ENCODE measurements at places on chromosomes 6 and 20. TPM values are rescaled to one million over a fixed set of nuclear protein-coding genes. Genes with fewer than 3 reads are reported as not detected.

DNA sequence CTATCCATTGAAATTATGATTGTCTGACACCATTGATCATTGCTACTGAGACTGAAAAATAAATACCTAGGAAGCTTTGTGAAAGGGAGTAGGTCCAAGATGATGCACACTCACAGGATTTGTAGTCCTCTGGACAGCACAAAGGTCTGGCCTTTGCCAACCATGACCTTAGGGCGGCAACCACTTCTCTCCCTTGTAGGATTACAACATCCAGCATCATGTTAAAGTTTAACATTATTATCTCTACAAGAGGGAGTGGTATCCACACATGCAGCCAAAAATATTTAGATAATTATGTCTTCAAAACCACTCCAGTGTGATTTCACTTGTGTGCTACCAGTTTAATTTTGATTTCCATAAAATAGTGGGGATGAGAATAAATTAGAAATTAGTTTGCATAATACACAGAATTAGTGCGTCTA lies 51.1 kb upstream of the NHSL1 start:
- peaks cover 3% of the 10 kb centered on the region for H3K4me1 ChIP-seq
- H3K36me3 ChIP-seq: no peaks in the 10 kb centered on the region
- H3K4me3 ChIP-seq: no peak overlapping the region

DNA sequence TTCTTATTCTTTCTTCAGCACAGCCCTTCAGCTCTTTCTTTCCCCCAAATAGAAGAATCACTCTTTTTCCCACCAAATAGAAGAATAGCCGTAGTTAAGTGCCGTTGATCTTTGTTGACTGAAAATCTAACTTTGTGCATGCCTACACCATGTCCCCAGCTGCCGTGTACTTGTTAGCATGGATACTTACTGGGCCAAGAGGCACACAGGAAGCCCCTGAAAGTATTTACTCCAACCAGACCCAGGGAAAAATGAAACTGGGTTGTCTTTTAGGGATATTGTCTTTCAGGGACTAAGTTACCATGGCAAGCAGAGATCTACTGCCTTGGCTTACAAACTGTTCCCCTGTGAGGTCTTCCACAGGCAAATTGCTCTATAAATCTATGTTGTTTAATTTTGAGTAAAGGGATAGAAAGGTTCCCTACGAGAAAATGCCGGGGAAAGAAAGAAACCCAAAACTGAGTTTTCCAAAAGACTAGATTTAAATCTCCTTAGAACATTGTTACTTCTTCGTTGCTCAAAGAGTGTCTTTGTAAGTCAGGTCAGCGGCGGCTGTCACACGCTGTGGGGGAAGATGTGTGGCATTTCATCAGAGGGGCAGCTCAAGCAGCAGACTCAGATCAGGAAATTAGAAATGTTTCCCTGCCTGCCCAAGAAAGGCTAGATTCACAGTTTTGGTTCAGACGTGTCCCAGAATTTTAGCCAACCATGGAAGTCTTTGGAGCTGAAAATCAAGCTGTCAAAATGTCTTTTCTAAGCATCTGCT lies 188.2 kb upstream of the PRND start:
- no peaks in the 10 kb centered on the region for H3K4me1 ChIP-seq
- no peaks in the 10 kb centered on the region for H3K36me3 ChIP-seq
- no peaks in the 10 kb centered on the region for H3K27me3 ChIP-seq
- no peak overlapping the region for H3K4me3 ChIP-seq

- H3K27me3 ChIP-seq: peaks cover 11% of the 10 kb centered on the region
- no peak overlapping the region for H3K4me3 ChIP-seq
- no peak overlapping the region for H3K27ac ChIP-seq
- DNase-seq: no peak
- no peaks in the 10 kb centered on the region for H3K4me1 ChIP-seq
Measured at GRCh38 chr6:109183109-109183650, 87.9 kb downstream of the CEP57L1 start.

Gene RIPOR3
- 0.49 TPM for polyA plus RNA-seq

DNA sequence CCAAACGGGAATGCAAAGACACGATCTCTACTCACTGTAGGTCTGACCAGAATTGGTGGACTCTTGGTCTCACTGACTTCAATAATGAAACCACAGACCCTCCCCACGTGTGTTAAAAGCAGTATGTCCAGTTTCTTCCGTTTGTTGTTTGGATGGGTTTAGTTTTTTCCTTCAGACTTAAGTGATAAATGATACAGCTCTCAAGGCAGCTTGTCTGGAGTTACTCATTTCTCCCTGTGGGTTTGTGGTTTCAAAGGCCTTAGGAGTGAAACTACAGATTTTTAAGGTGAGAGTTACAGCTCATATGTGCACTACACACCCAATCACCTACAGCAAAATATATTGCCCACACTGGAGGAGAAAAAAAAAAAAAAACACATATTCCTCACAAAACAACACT lies 86.7 kb upstream of the STMND1 start:
- peaks cover 26% of the 10 kb centered on the region for H3K4me1 ChIP-seq
- H3K27ac ChIP-seq: peak overlapping the region; percentile 41
- H3K4me3 ChIP-seq: no peak overlapping the region
- peak; percentile 82 for DNase-seq

- no peaks in the 10 kb centered on the region for H3K4me1 ChIP-seq
- H3K4me3 ChIP-seq: no peak overlapping the region
- H3K27ac ChIP-seq: no peak overlapping the region
- no peaks in the 10 kb centered on the region for H3K36me3 ChIP-seq
- no peaks in the 10 kb centered on the region for H3K27me3 ChIP-seq
- DNase-seq: peak; percentile 1
Measured at GRCh38 chr20:7264137-7264536, 496.7 kb downstream of the BMP2 start.

- H3K4me1 ChIP-seq: peaks cover 5% of the 10 kb centered on the region
- H3K27me3 ChIP-seq: no peaks in the 10 kb centered on the region
- DNase-seq: no peak
- no peak overlapping the region for H3K4me3 ChIP-seq
- H3K27ac ChIP-seq: no peak overlapping the region
Measured at GRCh38 chr6:43941174-43941573, 171.2 kb downstream of the VEGFA start.

- H3K27me3 ChIP-seq: no peaks in the 10 kb centered on the region
- H3K36me3 ChIP-seq: no peaks in the 10 kb centered on the region
- no peak overlapping the region for H3K4me3 ChIP-seq
- H3K27ac ChIP-seq: no peak overlapping the region
- DNase-seq: peak; percentile 54
Measured at GRCh38 chr6:20919677-20920385, 385.6 kb downstream of the CDKAL1 start.
